Right renal pelvis (tissue), 4 donors: ENCODE measurements at places on chromosomes 6 and 20.

DNA sequence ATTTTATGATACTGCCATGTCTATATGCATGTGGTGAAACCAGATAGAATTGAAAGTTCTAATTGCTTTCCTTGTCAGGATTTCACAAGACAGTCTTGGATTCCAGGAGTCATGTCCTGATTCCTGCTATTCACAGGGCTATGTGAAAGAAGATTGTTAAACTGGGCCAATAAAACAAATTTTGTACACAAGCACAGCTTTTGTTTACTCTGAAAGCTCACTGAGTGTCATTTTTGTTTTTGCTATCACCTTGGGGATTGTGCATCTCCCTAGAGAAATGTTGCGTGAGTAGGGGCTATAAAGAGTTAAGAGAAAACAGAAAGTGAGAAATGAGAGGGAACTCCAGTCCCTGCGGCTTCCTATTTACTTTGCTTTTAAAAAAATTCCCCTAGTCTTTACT, 627.5 kb downstream of the PKHD1 start:
- DNase-seq, result no peak

- DNase-seq, result no peak
Measured at GRCh38 chr20:1427457-1428054, 34.7 kb upstream of the FKBP1A start.

DNA sequence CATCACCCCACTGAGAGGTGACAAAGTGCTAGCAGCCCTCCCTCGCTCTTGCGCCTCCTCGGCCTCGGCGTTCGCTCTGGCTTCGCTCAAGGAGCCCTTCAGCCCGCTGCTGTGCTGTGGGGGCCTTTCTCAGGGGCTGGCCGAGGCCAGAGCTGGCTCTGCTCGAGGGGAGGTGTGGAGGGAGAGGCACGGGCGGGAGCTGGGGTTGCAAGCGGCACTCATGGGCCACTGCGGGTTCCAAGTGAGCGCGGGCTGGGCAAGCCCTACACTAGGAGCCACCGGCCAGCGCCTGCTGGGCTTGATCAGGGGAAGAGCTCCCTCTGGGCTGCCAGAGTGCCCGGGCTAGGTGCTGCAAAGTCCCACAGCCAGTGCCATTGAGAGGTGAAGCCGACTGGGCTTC, 964.8 kb upstream of the GJE1 start:
- no peak for DNase-seq

GRCh38 chr20:41152108-41152757, 14.9 kb downstream of the PLCG1 start:
- DNase-seq, result no peak

GRCh38 chr6:112384511-112384910, 37.4 kb downstream of the RFPL4B start:
- no peak for DNase-seq

- peak; percentile 51 for DNase-seq
Measured at GRCh38 chr6:168370310-168370991, 50.9 kb upstream of the DACT2 start.

DNA sequence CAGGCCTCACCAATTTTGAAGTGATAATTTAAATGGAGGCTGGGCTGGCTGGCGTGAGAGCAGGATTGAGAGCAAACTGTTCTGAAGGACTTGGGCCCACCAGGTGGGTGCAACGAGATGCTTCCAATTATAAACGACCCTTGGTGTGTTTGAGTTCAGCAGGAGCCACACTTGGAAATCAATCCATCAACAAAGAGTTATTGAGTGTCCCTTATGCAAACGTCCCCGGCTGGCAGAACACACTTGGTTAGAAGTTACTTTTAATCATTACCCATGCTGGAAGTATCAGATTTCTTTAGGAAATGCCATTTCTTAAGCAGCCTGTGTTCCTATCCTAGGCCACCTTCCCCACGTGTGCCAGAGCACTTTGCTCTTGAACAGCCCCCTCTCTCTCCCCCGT, 37.8 kb upstream of the ZNF831 start:
- no peak for DNase-seq

DNA sequence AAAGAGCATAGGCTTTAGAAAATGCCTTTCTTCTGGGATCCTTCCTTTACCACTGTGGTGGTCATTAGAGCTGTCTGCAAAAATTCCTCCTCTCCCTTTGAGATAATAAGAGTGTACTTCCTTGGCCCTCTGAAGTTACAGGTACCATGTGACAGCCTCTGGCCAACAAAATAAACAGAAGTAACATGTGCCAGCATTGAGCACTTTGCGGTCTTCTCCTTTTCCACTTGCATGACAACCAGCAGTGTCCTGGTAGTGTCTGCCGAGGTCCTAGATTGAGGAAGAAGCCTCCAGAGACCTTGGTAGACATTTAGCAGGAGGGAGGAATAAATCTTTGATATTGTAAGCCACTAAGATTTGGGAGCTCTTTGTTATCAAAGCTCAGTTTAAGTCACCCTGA, 87.5 kb upstream of the ARID1B start:
- no peak for DNase-seq

DNA sequence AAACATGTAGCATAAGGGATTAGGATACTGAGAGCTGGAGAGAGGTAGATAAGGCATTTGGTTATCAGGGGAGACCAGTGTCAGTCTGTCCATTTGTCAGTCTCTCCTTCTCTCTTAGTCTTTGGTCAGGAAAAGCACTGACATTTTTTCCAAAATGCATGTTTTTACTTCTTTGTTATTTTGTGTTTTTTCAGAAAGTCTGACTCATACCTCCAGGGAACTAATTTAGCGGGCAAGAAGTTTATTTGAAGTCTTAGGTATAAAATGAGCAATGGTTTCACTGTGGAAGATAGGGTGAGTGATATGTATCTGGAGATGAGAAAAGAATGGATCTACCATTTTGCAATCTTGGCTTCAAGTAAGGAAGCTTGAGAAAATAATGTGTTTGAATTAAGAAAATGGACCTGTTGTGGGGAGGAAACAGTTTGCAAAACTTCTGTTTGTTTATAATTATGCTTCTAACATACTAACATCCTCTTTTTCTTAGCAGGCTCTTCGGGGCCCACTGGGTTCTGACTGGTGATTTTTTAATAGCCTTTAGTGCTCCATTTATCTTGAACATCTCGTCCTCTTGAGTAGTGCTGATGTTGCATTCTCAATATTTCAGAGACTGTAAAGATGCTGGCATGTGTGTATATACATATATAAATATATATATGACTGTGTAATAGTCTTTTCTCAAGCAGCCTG, 66.9 kb upstream of the FABP7 start:
- no peak for DNase-seq

DNA sequence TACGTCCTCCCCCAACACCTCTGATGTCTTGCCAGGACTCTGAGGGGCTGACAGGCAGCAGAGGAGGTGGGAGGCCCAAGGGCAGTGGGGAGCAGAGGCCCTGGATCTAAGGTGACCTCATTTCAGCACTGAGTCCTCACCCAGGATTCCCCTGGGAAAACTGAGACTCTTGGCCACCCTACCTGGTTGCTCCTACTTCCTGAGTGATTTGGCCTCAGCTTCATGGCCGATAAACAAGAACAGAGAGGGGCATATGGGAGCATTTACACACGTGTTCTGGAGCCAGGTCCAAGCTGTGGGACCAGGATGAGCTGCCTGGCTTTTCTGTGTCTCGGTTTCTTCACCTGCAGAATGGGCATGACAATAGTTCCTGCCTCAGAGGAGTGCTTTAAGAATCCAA, 133.8 kb downstream of the ANKRD60 start:
- DNase-seq, result no peak

- no peak for DNase-seq
Measured at GRCh38 chr6:119334535-119335264, 14.9 kb downstream of the MAN1A1 start.

- DNase-seq, result no peak
Measured at GRCh38 chr6:14110001-14110818, 7.4 kb upstream of the CD83 start.

GRCh38 chr20:37315021-37315451, 25.6 kb downstream of the MANBAL start:
- no peak for DNase-seq

DNA sequence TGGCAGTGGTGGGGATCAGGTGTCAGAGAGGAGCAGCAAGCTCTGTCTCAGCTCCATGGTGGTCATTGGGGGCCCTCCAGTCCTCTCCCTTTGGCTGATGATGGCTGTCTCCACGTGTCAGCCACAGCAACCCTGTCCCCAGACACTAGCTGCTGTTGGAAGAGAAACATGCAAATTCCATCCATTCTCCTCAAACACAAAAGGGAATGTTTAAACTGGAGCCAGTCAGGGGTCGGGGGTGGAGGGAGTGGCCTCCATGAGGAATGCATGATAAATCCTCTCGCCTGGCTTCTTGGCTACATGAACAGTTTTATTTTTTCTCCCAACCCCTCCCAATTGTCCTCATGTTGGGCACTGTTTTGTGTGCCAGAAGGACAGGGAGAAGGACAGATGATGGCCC, 86.4 kb downstream of the EDN3 start:
- DNase-seq, result no peak

DNA sequence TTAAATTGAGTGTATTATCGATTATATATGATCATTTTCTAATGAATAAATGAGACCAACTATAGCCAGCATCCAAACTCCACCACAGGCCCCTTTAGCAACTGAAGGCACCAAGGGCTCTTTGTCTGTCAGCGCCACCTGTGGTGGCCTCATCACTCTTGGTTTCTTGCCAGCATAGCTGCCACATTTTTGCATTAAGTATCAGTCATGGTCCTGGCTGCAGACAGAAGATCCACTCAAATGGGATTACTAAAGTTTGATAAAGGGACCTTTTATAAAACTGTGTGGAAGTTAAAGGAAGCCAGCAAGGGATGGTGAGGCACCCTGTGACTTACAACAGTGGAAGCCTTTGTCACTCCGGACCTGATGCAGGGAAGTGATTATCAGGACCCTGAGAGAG, 162.9 kb downstream of the C6orf118 start:
- DNase-seq, result no peak

DNA sequence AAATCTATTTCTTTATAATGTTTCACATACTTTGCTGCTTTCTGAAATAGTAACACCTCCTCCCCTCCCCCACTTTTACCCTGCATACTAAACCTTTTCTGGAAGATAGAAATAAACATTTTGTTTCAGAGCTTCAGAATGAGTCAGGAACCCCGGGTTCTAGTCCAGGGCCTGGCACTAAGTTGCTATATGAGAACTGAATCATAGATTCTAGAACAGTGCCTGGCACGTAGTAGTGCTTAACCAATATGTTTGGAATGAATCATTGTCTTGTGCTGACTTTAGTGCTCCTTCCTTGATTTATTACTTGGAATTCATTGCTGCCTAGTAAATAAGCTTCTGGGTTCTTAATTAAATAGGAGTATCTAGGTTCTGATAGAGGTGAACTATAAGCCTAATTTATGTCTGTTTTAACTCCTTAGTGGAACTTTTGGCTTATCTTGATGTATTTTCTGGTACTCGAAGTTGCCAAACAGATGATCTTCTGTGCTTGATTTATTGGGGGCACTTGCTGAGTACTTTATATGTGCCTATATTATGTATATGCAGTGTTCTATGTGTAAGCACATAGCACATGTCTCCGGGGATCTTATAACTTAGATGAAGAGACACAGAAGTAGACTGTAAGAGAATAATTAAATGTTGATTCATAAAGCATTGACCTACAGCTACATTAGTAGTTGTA, 18.6 kb downstream of the TAB2 start:
- no peak for DNase-seq

- DNase-seq, result peak; percentile 8
Measured at GRCh38 chr20:1005452-1006027, 3.4 kb upstream of the RSPO4 start.

- DNase-seq, result no peak
Measured at GRCh38 chr6:159929819-159930218, 39.0 kb downstream of the MAS1 start.

DNA sequence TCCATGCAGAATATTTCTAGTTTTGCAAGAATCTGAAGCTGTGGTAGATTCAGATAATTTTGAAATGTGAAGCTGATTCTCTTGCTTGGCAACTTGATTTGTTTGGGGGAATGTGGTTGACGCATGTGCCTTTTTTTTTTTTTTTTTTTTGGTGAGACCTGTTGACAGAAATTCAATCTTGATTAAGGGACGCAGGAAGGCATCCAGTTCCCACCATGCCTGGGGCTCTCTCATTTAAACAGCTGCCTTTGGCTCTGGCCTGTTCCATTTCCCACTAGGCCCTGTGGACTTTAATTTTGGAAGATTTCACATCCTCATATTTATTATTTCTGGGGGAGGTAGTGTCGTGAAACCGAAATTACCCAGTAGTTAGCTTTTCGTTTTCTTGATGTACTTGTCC, 8.6 kb downstream of the TPX2 start:
- no peak for DNase-seq

- no peak for DNase-seq
Measured at GRCh38 chr6:79094938-79095337, 16.9 kb upstream of the PHIP start.

DNA sequence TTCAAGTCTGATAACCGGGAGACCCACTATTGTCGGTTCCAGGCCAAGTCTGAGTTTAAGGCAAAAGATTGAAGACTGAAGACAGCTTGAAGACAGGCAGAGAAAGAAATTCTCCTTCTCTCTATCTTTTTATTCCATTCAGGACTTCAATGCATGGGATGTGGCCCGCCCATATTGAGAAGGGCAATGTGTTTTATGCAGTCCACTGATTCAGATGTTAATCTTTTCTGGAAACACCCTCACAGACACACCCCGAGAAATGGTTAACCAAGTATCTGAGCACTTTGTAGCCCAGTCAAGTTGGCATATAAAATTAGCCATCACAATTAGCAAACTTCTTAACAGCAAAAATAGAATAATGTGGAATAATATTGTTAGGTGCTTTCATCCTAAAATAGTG, 75.5 kb upstream of the FABP7 start:
- no peak for DNase-seq

GRCh38 chr6:162568266-162568665, 159.3 kb downstream of the PRKN start:
- no peak for DNase-seq

GRCh38 chr6:41056768-41057490, 3.9 kb downstream of the APOBEC2 start:
- DNase-seq, result no peak

DNA sequence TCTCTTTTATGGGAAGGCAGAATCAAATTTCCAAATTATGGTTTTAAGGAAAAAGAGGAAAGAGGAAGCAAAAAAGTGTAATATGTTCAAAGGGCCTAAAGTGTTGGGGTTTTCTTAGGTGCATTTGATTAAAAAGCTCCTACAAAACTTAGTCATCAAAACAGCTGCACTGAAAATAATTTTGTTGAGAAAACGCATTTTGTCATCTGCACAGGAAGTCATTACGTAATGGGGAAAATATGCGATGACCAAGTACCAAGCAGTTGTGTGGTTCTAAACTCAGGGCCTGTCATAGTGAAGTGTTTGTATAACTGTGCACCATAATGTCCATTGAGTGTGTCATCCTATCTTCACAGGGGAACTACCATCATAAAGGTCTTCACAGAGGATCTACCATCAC, 15.6 kb downstream of the HAO1 start:
- DNase-seq, result no peak

DNA sequence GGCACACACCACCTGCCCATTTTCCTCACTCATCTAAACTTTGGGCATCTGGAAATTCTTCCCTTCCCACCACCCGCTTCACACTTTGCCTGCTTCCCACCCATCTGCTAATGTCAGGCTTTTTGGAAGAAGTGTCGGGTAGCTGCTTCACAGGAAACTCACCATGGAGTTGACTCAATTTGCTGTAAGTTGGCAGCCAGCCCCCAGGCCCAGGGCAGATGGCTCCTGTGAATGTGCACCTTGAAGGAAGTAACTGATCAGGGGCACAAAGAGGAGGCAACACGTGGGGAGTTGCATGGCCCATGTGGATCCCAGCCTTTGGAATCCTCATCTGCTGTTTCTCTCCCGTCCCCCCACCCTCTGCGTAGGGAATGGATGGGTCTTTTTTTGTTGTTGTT, 87.3 kb downstream of the PPP1R14C start:
- no peak for DNase-seq

GRCh38 chr20:36826554-36827244, 49.2 kb upstream of the TLDC2 start:
- DNase-seq, result no peak

- no peak for DNase-seq
Measured at GRCh38 chr6:148398244-148398643, 55.6 kb downstream of the SASH1 start.
